PC-9 (cell line): ENCODE measurements at places on chromosomes 5 and 9. TPM values are rescaled to one million over a fixed set of nuclear protein-coding genes. Genes with fewer than 3 reads are reported as not detected.

Gene HEMGN
- total RNA-seq, result not detected in 2 replicates

Gene PHF24
- total RNA-seq, result not detected in 2 replicates

Gene EPB41L4B
- 4.2 and 5.0 TPM in 2 replicates for total RNA-seq

Gene AK6
- 21.6 and 23.0 TPM in 2 replicates for total RNA-seq

Gene CDX1
- not detected in 2 replicates for total RNA-seq
